Left ventricle myocardium inferior (tissue), 1 donor: ENCODE measurements at places on chromosomes 11 and 22.

DNA sequence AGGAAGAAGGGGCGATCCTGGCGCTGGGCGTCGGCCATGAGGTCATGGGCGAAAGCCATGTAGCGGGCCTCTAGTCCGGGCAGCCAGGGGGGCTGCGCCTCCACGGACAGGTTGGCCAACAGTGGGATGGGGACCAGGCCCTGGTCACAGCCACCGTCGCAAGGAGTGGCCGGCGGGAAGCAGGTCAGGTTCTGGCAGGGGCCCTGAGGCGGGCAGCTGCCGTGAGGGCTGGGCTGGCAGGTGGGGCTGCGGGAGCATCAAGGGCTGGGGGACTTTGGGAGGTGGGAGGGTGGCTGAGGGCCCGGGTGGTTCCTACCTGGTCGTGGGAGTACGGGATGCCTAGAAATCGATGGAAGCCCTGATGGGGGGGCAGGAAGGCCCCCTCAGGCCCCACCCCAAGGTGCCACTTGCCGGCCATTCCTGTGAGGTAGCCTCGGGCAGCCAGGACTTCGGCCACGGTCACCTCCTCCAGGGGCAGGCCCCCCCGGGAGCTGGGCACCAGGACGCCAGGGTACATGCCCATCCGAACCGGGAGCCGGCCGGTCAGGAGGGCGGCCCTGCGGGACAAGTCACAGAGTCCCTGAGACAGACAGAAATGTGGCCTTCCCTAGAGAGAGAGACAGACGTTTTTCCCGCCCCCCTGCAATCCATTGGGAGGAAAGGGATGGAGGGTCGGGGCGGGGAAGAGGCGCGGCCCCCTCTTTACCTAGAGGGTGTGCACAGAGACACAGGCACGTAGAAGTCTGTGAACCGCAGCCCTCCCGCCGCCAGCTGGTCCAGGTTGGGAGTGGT lies 906 bp downstream of the ARSA start:
- DNase-seq = no peak

- DNase-seq = no peak
Observed at GRCh38 chr11:37571246-37571645, 973.2 kb upstream of the RAG2 start.

DNA sequence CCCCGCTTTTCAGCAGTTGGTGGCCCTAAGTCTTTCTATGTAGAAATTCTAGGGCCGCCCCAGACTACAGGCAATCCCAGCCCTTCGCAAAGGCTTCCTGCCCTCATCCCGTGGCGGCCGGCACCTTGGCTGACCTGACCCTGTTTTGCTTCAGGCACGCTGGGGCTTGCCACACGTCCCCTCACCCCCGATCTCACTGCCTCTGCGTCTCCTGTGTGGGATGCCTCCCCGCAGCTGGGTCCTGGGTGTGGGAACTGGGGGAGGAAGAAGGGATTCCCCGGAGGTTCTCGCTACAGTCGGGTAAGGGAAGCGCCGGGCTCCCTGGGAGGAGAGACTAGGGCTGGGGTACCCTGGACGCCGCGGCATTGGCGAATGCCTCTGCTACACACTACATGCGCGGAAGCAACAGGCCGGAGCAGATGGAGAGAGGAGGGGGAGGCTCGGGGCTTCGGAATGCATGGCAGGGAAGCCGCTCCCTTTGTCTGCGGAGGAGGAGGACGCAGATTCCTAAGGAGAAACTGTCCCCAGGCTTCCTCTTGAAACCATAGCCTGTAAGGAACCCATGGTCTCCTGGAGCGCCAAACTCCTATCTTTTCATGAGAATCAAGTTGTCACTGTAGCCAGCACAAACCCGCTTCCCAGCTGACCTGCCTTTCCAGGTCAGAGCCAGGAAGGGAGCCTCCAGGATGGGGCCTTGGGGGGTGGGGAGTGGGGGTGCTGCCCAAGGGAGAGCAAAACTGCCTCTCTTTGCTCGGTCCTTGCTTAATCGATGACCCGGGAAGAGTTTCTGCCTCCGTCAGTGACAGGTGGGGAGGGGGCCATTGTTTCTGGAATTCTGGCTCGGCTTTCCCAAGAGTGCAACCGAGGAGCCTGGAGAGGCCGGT lies 1.4 kb downstream of the DTX4 start:
- no peak for DNase-seq

GRCh38 chr11:31355817-31356216 lies 13.7 kb downstream of the DCDC1 start:
- DNase-seq = no peak

- no peak for DNase-seq
Observed at GRCh38 chr11:130023204-130023603, 20.6 kb upstream of the PRDM10 start.

DNA sequence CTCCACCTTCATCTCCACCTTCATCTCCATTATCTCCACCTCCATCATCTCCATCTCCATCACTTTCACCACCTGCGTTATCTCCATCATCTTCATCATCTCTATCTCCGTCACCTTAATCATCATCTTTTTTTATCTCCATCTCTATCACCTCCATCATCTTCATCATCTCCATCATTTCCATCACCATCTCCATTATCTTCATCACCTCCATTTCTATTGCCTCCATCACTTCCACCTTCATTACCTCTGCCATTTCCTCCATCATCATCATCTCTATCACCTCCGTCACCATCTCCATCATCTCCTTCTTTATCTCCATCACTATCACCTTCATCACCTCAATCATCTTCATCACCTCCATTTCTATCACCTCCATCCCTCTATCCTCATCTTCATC lies 573.5 kb downstream of the TBC1D22A start:
- no peak for DNase-seq
